ENCODE measurements at places on chromosomes 2 and 18. TPM values are rescaled to one million over a fixed set of nuclear protein-coding genes. Genes with fewer than 3 reads are reported as not detected.

- no peak for DNase-seq
Observed at GRCh38 chr18:22831441-22831904, 101.7 kb upstream of the RBBP8 start.

- DNase-seq: no peak
Observed at GRCh38 chr18:6249170-6249569, 165.5 kb downstream of the L3MBTL4 start.

GRCh38 chr2:25669520-25669919, 3.9 kb downstream of the DTNB start:
- DNase-seq: no peak

GRCh38 chr2:61645911-61646310, 107.8 kb upstream of the XPO1 start:
- DNase-seq: no peak

DNA sequence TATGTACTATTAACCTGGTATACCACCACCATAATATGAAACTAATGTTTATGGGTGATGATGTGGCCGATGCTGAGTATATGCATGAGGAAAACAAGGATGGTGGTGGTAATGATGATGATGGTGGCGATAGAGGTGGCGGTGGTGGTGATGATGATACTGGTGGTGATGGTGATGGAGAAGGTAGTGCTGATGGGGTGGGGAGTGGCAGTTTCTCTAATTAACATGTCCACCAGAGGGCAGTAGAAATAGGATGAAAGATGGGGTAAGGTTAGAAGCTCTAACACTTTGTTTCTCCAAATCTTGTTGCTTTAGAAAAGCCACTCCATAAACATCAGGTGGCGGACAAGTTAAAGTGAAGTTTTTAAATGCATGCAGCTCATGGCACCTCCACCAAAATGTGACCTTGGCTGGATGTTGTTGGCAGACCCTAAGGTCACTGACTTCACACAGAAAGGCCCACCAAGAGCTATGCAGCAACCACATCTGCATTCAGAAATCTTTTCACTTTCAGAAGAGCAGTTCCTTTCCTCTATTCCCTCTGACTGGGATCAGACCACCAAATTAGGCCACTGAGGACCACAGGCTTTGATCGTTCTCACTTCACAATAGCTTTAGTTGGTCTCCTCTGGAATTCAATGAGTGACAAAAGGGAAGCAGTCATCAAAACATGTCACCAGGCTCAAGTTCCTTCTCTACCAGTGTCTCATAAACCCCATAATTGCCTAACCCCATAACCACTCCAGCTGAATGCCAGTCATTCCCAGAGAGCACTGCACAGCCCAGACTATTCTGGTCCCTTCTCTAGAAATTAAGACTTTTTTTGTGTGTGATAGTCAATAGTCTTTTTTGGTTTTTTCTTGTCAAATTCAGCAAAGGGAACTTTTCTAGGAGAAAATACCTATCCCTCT, 7.5 kb upstream of the BCL11A start:
- no peak for DNase-seq

GRCh38 chr2:198277181-198277580, 472.8 kb downstream of the PLCL1 start:
- no peak for DNase-seq

DNA sequence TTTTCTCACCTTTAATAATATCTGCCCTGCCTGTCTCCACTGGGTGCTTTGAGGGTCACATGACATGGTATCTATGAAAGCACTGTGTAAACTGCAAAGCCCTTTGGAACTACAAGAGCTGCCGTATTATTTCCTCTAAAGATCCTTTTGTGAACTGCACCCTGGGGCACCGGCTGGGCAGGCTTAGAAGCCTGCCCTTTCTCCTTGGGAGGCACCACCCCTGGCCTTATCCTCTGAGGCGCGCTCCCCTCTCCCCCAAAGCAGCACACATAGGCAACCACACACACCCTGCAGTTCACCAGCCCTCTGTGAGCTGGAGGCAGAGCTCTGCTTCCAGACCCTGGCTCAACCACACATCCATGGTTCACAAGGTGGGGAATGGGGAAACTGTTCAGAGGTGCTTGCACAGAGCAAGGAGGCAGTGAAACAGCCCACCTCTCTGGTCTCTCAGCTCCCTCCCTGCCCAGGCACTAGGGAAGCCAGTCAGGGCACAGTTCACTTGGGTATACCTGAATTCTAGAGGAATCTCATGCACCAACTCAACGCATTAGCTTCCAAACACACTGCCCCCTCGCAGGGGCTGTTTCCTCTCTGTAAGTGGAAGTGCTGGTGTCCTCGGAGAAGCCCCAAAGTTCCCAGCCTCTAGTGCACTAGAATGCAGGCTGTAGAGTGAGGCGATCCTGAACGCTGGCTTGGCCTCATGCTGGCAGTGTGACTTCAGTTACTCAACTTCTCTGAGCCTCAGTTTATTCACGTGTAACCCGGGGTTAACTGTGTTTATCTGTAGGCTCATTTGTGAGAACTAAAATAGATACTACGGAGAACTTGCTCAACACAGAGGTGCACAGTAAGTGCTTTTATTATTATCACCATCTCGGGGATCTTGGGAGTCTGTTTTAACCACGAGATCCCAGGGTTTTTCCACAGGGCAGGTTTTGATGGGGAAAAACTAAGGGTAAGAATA, 11.0 kb downstream of the SIGLEC15 start:
- DNase-seq: no peak

DNA sequence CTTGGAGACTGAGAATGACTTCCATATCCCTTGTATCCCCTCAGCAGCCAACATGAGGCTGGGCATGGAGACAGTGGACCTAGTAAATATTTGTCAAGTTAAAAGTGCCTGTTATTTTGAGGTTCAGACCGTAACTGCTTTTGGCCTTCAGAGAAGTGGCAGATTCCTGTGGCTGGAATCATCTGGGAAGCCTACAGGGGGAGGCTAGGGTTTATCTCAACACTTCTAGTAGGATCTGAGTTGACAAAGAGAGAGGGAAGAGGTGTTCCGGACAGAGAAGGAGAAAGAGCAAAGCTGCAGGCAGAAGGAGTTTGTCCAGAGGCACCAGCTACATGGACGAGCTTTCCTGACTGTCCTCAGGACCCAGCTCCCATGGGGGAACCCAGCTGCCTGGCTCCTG, 27.0 kb downstream of the SLC14A2 start:
- DNase-seq: no peak

DNA sequence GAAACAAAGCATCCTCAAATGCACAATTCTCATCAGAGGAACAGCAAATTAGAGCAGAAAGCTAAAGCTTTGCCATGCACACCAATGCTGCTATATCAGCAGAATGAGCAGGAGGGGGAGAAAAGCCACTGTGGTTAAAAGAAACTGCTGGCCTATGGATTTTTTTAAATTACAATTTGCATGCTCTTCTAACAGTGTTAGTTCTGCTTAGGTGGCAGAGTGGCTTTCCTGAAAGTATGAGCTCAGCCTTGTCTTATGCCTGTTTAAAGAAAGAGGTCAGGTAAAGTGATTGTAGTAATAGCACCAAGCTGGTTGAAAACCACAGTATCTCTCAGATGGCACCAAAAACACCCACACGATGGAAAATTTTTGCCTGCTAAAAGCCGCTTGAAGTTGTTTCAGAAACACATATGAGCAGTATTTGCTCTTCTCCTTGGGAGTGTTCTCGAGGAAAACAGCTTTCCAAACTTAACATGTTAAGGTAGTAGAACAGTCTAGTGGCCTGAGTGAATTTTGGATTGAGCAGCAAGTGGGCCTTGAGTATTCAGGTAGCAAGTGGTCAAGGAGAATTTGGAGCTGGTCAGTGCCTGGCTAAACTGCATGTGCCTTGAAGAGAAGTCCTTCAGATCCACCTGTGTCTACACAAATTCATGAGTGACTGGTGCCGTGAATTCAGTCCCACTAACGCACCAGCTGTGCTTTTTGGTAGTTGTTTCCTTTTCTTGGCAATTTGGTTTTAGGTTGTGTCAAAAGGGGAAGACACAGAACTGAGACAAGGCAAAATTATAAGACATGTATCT, 19.6 kb upstream of the NDUFV2 start:
- peak; percentile 30 for DNase-seq

The FAM110C gene
- 0.15 TPM for polyA plus RNA-seq
